H1 (cell line): ENCODE measurements at places on chromosomes 1 and 21.

GRCh38 chr1:217088521-217089284, 365.5 kb upstream of the ESRRG start:
- H3K27ac ChIP-seq: no peak overlapping the region
- peak overlapping the region; percentile 56 for H3K4me3 ChIP-seq
- DNase-seq: no peak
- peaks cover 2% of the 10 kb centered on the region; the same call in 1 of the 2 replicates for H3K4me1 ChIP-seq

DNA sequence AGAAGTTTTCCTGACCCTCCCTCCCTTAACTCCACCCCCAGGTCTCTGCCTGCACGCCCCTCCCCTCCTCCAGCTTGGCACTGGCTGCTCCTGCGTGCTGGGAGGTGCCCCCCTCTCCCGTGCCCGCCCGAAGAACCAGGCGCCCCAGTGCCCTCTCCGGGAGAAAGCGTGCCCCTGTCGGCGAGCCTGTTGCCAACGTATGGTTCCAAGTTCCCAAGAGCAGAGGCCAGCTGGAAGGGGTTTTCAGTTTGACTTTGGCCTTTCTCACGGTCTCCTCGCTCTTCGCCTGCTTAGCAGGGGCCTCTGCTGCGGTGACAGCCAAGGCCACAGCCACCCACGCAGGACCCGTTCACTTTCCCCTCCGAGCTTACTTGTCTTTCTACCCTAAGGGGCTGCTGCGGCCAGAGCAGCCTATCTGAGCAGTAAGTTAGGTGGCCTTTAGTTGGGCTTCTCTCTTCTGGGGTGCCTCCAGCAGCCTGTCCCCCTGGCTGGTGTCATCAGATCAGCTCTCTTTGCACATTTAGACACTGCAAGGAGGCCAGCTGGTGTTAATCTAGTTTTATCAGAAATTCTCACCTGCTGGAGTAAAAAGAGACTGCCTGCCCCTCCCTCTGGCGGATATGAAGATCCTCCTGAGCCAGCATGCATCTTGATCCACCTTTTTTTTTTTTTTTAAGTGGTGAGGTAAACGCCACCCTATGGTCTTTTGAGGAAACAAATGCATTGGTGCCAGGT, 1.5 kb downstream of the STUM start:
- DNase-seq: no peak
- H3K27ac ChIP-seq: no peak overlapping the region

DNA sequence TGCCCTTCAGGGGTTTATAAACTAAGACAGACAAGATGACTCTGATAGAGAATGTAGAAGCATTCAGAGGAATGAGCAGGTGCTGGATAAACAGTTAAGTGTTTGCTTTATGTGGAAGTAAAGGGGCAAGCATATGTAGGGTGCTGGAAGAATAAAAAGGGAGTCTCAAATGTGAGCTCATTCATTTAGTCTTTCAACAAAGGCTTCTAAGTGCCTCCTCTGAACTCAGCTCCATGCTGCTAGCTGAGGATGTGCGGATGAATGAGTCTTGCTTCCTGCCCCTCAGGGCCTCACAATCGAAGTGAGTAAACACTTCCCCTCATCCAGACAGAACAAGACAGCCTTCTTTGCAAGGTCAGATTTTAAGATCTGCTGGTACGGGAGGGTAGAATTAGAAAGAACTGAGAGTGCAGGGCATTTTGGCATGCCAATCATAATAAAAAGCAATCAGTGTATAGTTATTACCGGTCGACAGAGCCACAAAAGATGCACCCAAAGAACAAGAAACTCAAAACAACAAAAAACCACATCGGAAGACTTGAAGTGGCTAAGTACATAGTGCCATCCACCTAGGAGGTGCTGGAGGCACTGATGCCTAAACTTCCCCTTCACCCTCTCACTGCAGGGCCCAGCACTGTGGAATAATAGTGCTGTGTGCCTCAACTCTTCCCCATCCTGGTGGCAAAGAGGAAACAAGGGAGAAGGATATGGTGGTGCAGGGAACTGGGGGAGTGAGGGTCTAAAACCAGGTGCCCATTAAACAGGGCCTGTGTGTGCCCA, 69.8 kb downstream of the TNR start:
- no peaks in the 10 kb centered on the region; the same call in 1 of the 2 replicates for H3K4me1 ChIP-seq
- no peak overlapping the region for H3K4me3 ChIP-seq
- H3K27ac ChIP-seq: no peak overlapping the region
- H3K27me3 ChIP-seq: no peaks in the 10 kb centered on the region

DNA sequence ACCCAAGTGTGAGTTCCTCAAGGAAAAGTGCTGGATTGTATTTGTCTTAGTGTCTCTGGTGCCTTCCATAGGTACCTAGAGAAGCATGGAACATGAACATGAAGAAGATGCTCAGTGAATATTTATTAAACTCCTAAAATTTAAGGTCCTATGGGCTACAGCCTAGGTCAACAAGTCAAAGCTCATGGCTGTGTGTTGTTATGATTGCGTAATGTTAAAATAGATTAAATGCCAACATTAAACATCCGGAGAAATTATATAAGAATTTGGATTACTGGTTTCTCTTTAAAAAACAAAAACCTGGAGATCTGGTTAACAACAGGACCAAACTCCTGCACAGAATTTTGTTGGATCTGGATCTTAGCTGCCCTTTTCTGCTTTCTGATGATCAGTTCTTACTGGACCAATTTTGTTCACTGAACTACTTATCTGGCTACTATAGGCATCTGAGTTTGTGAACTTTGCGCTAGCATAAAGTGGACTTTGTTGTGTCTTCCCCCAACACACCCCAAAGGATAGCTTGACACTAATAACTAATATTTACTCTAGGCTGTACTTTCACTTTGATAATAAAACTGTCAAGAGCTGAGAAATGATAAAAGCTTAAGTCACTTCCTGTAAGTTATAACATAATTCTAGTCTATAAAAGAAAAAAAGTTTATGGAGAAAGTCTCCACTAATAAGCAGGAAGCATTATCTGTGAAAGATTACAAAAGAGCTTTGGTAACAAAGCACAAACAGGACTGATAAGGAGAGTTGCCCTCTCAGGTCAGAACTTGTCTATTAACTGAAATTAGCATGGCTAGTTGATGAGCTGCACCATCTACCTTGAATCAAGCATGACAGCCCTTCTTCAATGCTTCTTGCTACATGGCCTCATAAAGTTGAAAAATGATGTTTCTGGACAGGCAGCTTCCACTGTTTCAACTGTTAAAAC, 20.7 kb downstream of the F5 start:
- no peak overlapping the region for H3K4me3 ChIP-seq
- H3K27ac ChIP-seq: no peak overlapping the region
- no peaks in the 10 kb centered on the region for H3K27me3 ChIP-seq
